ENCODE measurements at places on chromosomes 16 and 17.

DNA sequence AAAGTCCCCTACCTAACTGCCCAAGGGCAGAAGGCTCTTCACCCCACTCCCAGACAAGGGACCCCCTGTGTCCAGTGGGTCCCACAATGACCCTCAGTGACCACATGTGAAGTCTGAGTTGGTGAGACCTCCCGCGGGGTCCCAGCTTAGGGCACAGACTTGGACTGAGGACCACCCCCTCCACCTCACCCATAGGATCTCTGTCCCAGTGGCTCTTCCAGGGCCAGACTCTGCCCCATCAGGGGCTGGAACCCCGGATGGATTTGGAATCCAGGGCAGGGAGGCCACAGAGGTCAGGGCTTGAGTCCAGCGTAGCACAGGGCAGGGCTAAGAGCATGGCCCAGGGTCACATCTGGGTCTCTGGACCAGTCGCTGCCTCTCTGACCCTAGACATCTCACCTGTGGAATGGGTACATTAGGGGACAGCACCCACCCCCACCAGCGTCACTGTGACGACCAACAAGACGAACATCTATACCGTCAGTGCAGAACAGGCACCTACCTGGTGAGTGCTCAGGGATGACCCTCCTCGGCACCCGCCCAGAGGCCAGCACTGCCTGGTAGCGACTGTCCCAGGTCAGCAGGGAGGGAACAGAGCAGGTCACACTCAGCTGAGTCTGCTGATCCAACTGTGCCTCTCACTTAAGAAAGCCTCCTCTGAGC, 37.7 kb downstream of the TNFRSF13B start:
- no peak for DNase-seq

DNA sequence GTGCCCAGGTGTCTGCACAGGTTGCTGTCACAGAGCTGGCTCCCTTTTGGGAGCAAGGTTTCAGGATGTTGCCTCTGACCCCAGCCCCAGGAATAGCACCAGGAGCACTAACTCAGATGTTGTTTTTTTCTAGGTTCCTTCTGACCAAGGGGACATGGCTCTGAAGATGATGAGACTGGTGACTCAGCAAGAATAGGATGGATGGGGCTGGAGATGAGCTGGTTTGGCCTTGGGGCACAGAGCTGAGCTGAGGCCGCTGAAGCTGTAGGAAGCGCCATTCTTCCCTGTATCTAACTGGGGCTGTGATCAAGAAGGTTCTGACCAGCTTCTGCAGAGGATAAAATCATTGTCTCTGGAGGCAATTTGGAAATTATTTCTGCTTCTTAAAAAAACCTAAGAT, 28.1 kb downstream of the SCPEP1 start:
- no peak for DNase-seq

DNA sequence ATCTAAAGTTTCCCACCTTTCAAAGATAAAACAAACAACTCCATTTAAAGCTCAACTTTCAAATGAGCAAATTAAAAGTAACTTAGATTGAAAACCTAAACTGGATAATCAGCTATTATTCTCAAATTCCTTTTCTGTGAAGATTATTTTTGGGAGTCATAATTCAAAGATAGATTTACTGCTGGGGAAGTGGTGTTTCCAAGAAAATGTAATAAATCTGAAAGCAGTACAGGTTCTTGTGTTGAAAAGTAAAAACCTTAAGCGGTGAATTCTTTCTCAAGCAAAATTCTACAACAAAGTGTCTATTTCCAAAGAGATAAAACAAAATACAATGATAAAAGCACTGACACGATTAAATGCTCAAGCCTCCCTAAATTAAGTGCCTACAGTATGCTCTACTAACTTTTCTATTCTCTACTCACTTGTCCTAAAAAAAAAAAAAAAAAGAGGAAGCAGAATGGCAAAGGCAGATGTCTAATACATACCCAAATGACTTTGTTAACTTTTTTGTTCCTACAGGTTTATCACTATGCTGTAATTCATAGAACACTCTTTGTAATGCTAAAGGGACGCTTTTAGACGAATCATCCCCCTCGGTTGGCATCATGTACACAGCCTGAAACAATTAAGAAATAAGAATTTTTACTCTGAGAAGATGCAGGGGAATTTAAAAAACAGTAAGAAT, 34.5 kb downstream of the LITAFD start:
- DNase-seq: no peak

- DNase-seq: no peak
Measured at GRCh38 chr17:29705386-29705785, 82.7 kb upstream of the CORO6 start.

- DNase-seq: no peak
Measured at GRCh38 chr16:57372372-57373116, at the start of gene CX3CL1. Gene CX3CL1 (plus strand): TSS chr16:57372490. CDS start chr16:57372569, 79 bp downstream.

DNA sequence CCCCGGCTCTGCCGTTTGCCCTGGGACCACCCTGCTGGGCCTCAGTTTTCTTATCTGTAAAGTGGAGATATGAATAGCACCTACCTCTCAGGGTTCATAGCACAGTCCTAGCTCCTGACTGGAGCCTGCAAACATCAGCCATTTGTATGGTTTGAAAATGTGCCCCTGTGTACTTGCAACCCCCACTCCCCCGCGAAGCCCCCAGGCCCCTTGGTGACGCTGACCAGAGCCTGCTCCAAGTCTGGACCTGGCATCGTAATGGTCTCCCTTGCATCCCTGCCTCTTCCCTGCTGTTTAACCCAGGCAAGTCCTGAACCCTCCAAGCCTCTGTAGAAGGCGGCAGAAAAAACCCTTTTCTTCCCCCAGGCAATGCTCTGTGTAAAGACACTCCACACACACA, 128.0 kb downstream of the IRF8 start:
- DNase-seq: no peak

GRCh38 chr17:64781014-64781756, 119.1 kb upstream of the SMURF2 start:
- DNase-seq: no peak

DNA sequence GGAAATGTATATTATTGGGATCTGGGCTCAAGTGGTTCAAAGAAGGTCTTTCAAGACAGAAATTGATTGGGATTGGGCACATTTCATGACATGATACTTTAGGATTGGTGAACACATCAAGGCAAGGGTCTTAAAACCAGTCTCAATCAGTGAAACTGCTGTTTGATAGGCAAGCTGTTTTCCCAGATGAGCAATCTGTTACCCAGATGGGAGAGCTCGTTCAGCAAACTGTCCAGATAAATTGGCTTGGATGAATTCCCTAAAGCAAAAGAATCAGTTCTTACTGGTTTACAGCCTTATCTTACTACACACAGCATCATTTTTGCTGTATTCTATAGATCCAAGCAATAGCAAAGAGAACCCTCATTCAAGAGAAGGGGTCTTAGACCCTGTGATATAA, 31.0 kb upstream of the CNEP1R1 start:
- no peak for DNase-seq

DNA sequence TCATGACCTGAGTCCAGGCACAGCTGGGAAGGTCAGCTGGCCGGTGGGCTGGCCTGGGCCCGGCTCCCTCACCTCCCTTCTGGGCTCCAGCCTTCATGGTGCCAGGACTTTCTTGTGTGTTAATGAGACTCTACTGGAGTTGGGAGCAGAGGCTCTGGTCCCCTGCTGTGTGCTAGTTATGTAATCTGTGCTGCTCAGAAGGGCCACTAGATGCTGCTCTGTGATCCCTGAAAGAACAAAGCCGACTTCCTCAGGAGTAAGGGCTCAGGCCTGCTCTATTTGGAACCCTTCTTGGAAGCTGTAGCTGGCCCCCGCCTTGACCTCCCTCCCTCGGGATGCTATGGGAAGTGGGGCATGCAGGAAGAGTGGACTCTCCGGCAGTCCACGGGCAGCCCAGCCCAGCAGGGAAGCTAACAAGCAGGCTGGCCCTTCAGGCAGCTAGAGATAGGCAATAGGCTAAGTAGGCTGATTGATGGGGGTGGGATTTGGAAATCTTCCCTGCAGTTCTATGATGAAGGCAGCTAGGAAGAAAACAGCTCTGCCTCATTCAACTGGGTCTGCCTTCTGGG, 3.3 kb upstream of the CDK5R1 start:
- DNase-seq: no peak

GRCh38 chr17:10041287-10041612, 136.2 kb upstream of the RCVRN start:
- DNase-seq: no peak

DNA sequence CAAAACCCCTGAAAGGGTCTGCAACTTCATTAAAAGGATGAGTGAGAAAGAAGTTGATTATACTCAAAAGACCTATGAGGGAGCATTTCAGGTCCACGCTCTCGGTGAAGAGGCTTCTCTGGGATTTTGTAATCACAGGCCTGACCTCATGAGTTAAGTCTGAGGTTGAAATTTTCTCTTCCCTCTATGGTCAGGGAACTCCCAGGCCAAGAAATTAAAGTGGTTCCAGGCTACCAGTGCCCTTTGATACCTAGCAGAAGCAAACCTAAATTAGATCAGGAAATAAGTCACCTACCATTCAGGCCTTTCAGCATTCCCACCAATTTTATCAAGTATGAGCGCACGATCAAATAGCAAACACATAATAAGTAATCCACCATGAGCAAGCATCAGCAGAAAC, 27.9 kb downstream of the MBTD1 start:
- no peak for DNase-seq

GRCh38 chr16:82481455-82481854, 145.3 kb upstream of the CDH13 start:
- DNase-seq: no peak
